T1000 (cell line): ENCODE measurements at places on chromosomes 2 and 18.
A peak's percentile ranks its signal among the peaks of the same experiment; 100 is the strongest.

DNA sequence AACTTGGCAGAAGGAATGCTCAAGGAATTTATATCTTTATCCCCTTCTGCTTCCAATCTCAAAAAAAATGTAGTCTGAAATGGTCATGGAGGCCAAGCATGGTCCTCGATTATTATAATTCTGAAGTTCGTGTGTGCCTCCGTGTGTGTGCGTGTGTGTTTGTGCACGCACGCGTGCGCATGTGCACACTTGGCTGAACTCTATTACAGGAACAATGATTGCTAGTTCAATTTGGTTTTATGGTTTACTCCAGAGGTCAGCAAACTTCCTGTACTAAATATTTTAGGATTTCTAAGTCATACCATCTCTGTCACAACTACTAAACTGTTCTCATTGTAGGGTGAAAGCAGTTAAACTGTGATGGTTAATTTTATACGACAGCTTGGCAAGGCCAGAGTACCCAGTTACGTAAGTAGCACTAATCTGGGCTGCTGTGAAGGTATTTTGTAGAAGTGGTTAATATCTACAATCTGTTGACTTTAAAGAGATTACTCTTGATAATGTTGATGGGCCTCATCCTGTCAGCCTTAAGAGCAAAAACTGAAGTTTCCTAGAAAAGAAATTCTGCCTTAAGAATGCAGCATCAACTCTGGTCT, 5.8 kb upstream of the MARCHF7 start:
- DNase-seq: no peak

GRCh38 chr2:10325278-10326145, 22.8 kb downstream of the HPCAL1 start:
- no peak for DNase-seq

DNA sequence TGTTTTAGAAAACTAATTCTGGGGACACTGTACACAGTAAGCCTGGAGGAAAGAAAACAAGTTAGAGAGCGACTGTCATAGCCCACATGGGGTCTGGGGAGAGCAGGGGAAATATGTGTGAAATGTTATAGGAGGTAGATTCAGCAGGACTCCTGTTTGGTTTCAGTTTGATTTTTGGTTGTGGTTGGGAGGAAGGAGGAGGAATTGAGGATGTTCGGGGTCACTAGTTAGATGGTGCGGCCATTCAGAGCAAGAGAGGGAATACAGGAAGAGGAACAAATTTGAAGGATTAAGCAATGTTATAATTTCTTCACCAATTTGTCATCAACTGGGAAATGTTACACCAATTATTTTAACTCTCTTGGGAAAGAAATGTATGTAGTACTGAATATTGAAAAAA, 25.1 kb downstream of the TTC39C start:
- DNase-seq: no peak

DNA sequence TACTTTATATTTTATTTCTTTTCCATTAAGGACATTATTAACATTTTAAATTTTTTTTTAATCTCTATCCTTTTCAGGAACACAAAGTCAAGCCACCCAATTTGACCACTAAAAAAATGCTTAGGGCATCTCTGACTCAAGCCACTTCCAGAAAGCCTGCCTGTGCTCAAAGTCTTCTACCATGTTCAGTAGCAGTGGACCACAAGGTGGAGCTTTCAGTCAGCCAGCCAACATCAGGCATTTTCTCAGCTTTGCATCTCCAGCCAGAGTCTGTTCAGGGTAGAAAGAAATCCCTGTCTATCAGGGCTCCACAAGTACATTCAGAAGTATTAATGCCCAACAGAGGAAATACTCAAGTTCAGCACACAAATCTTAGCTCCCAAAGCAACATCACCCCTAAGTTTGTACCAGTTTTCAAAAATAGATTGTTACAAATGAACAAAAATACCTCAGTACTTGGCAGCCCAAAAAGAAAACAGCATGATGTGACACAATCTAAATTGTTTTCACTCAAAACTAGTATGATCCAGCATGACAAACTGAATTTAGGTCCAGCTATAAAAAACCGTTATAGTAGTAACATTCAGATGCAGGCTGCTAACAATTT, 37.6 kb downstream of the C18orf63 start:
- DNase-seq: no peak

- DNase-seq: no peak
These were observed 1791.6 kb downstream of the SUCLG1 start for GRCh38 chr2:82667491-82667890.

GRCh38 chr2:209940936-209941335, 61.5 kb upstream of the RPE start:
- DNase-seq: no peak

GRCh38 chr18:31329787-31330438, 12.0 kb downstream of the DSG1 start:
- DNase-seq: no peak

DNA sequence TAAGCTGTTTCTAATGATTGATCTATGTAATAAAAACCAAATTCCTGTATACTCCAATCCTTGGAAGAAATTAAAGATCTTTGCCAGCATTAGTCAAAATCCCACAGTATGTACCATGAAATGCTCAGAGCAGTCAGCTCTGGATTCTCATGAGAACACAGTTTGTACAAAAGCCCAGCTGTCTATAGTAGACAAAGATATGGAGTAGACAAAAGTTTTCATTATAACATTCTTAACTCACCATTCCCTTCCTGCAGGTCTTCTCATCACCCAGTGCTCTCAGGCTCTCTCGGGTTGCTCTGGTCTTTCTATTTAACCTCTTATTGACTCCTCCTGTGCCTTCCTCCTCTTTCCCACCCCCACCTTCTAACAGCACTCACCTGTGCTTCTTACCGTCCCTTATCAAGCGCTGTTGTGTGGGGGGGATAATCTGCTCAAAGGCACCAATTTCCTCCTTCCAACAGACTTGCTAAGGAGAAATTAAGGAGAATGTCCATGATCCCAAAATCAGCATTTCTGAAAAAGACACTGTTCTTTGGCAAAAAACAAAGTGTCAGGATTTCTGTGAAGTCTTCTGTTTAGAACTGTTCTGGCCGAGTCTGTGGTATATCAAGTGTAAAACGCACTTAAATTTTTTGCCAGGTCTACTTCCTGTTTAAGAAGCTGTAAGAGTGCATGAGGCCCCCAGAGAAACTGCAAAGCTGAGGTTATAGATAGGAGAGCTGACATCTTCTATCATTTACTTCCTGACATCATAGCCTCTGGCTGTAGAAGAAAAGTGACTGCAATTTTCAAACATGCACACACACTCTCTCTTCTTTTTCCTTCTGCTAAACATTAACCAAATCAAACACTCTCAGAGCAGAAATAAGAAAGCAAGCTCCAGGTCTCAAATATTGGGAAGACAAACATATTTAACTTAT, 144.1 kb downstream of the EVA1A start:
- DNase-seq: no peak

DNA sequence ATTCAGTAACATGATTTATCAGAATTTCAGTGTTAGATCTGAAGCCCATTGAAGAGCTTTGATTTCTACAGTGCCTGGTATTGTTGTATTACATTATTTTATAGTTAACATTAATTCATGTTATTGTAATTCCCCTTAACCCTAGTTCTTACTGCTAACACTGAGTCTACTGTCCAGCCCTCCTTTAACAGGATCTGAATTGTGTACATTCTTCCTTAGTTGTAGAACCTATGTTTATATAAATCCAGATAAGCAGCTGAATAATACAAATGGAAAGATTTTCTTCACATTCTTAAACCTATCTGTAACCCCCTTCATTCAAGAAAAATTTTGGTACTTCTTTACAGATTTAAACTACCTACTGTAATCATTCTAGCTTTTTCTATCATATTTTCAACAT, 14.7 kb downstream of the NDUFAF7 start:
- DNase-seq: no peak

DNA sequence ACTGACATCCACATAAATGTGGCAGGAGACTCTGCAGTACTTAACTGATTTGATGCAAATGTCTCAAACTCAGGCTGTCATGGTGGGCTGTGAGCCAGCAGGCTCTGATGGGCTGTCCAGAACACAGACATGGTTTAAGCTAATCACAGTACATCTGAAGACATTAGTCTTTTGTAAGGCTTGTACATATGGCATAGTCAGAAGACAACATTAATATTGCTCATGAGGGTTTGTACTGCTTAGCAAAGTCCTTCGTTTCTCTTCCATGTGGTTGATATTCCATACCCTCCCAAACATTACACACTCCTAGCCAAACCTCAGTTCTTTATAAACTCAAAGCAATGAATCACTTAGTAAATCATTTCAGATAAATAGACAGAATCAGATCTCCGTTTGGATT, 330.6 kb downstream of the RND3 start:
- no peak for DNase-seq

- no peak for DNase-seq
These were observed 49.9 kb downstream of the CRACDL start for GRCh38 chr2:98886066-98886554.

GRCh38 chr2:153145470-153145978, 333.0 kb downstream of the RPRM start:
- no peak for DNase-seq

- DNase-seq: no peak
These were observed 3.6 kb downstream of the TBR1 start for GRCh38 chr2:161419638-161420190.

- no peak for DNase-seq
These were observed 84.3 kb upstream of the SESTD1 start for GRCh38 chr2:179348906-179349305.

- no peak for DNase-seq
These were observed 46.8 kb downstream of the RNF138 start for GRCh38 chr18:32138332-32138982.

DNA sequence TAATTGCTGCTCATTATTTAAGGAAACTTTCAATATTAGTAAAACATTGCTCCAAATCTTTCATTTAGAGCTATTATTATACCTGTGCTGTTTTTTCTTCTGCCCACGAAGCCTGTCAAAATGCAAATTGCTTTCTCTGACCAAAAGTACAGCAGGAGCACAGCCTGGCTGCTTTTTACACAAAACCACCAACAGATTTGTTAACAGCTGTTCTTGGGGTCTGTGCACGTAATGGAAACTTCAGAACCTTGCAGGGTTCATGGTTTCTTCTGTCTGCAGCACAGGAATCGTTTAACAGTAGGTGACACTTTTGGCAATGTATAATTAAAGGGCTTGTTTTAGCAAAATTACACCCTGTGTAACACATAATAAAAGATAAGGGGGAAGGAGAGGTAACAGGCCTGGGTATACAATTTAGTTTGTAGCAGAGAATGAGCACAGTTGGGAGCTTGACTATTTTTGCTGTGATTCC, 447.3 kb downstream of the KCNJ3 start:
- no peak for DNase-seq

- DNase-seq: no peak
These were observed 44.5 kb upstream of the C2orf74 start for GRCh38 chr2:61117534-61117933.

- DNase-seq: no peak
These were observed 243.1 kb upstream of the TNP1 start for GRCh38 chr2:217102956-217103355.

DNA sequence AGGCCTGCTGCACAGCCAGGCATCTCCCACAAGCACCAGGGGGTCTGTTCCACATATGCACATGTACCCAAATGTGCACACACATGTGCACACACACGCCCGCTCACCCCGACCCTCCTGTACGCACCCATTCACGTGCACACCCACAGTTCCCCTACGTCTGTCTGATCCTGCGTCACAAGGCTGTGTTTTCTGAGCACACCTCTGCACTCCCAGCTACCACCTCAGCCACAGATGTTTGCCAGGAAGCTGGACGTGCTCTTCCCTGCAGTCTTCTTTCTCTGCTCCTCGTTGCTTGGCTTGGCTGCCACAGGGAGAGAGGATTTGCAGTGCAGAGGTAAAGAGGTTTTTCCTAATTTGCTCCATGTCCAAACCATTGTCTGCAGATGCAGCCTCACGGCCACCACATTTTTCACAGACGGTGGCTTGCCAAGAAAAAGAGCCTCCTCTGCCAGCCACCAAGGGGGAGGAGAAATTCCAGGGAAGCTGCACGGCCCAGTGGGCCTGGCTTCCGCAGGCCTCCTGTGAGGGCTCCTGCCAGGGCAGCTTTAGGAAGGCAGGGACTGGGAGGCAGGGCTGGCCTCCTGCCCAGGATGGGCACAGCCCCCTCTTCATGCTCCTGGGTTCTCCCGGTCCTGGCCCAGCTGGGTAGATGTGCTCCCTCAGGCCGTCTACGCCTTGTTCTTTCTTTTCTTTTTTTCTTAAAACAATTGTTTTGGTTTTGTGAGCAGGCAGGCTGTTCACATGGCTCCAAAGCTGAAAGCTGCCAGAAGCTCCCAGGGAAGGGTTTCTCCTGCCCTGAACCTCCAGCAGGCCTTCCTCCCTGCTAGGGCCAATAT, 29.3 kb upstream of the HS6ST1 start:
- peak; percentile 53 for DNase-seq

GRCh38 chr2:174984561-174984960, 20.6 kb downstream of the CHN1 start:
- DNase-seq: no peak

GRCh38 chr2:100294162-100294497, 28.2 kb downstream of the LONRF2 start:
- no peak for DNase-seq

DNA sequence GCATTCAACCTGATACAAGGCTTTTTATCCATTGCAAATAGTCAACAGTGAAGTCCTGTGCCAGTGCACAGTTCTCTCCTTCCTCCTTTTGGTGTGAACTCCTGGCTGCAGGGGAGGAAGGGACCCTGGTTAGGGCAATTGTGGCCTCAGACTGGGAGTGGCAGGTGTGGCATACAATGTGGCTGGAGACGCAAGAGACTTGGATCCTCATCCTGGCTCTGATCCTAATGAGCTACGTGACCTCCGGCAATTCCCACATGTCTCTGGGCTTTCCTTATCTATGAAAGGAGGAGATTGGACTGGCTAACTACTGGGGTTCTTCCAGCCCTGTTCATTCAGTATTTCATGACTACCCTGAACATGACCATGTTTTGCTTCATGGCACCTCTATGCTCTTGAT, 10.5 kb upstream of the IL1A start:
- no peak for DNase-seq

DNA sequence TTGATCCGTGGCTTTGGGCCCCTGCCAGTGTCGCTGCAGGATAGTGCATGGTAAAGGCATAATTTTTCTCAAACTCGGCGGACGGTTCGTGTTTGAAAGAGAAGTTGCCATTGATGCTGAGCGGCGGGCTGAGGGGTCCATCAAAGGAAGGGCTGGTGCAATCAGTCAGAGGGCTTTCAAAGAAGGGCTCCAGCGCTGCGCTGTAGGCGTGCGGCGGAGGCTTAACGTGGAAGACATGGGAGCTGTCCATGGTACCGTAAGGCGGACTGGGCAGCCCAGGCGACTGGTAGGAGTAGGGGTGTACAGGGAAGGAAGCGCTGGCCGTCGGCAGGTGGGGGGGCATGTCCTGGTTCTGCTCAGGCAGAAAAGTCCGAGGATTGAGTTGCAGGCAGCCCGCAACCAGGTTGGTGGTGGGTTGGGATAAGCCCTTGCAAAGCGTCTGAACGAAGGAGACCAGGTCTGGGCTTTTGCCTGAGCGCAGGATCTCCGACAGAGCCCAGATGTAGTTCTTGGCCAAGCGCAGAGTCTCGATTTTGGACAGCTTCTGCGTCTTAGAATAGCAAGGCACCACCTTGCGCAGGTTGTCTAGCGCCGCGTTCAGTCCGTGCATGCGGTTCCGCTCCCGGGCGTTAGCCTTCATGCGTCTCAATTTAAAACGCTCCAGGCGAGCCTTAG, 2.3 kb downstream of the NEUROD1 start:
- DNase-seq: peak; percentile 15

- DNase-seq: no peak
These were observed 15.1 kb upstream of the EML4 start for GRCh38 chr2:42153944-42154581.

- no peak for DNase-seq
These were observed 10.6 kb downstream of the PLCD4 start for GRCh38 chr2:218618102-218618860.
